T-helper 17 cell (primary cell): ENCODE measurements at places on chromosomes 13 and 19.

DNA sequence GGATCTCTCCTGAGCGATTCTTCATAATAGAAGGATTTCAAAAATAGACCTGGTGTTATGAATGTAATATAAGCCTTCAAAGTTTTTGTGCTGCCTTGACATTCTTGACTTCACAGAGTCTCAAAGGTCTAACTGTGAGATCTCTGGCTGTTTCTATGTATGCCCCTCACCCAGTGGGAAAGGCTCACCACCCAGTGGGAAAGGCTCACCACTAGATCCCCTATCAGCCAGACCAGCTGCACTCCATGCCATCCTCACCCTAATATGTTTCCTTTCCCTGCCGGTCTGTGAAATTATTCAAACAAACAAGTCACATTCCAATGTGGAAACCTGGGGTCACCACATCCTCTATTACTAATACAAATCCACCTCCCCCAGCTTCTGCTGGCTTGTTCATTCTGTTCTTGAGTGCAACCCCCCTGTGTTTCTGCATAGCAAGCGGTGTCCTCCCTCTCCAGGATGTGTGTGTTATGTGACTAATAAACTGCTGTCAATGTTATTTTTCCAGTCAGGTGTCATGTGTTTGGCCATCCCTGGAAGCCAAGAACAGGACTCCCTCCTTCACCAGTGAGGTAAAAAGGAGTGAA lies 13.8 kb upstream of the SLITRK1 start:
- peaks cover 4% of the 10 kb centered on the region for H3K27me3 ChIP-seq
- H3K4me1 ChIP-seq, result no peaks in the 10 kb centered on the region
- no peak overlapping the region for H3K4me3 ChIP-seq

- H3K36me3 ChIP-seq, result no peaks in the 10 kb centered on the region
- no peak for DNase-seq
- H3K27ac ChIP-seq, result no peak overlapping the region
- H3K4me3 ChIP-seq, result no peak overlapping the region
- H3K27me3 ChIP-seq, result peaks cover 42% of the 10 kb centered on the region
- no peaks in the 10 kb centered on the region for H3K4me1 ChIP-seq
Measured at GRCh38 chr13:97422118-97423054, 11.6 kb upstream of the RAP2A start.

DNA sequence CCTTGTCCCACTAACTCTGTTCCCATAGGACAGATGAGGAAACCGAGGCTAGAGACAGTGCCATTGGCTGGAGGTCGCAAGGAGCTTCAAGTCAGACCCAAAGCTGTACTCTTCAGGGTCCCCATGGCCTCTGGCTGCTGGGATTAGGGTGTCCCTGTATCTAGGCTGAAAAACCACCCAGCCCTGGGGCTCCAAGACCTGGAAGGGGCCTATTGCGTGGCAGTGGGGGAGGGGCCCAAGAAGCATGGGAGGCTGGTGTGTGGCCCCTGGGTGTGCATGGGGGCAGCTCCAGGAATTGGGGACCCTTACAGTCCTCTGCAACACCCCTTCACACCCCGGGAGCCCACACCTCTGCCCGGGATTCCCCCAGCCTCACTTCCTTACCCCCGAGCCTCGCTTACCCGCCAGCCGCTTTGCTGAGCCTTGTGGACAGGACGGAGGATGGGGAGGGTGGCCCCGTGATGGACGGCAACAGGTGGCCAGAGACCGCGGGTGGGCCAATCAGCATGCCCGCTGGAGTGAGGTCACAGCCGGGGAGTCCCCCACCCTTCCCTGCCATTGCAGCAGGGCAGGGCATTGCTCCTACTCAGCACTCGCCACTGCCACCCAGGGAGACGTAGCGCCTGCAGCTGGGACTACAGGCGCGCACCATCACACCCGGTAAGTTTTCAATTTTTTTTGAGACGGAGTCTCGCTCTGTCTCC lies at the start of gene JSRP1:
Gene JSRP1 (minus strand): TSS at position 436 of the 704 bp plus-strand sequence. CDS start 1,103 bp downstream, outside the sequence.
- DNase-seq, result no peak
- peaks cover 4% of the 10 kb centered on the region for H3K36me3 ChIP-seq
- H3K27ac ChIP-seq, result peak within 1 kb of the TSS; percentile 96
- H3K4me3 ChIP-seq, result no peak within 1 kb of the TSS
- peaks cover 6% of the 10 kb centered on the region for H3K4me1 ChIP-seq
- no peaks in the 10 kb centered on the region for H3K27me3 ChIP-seq

DNA sequence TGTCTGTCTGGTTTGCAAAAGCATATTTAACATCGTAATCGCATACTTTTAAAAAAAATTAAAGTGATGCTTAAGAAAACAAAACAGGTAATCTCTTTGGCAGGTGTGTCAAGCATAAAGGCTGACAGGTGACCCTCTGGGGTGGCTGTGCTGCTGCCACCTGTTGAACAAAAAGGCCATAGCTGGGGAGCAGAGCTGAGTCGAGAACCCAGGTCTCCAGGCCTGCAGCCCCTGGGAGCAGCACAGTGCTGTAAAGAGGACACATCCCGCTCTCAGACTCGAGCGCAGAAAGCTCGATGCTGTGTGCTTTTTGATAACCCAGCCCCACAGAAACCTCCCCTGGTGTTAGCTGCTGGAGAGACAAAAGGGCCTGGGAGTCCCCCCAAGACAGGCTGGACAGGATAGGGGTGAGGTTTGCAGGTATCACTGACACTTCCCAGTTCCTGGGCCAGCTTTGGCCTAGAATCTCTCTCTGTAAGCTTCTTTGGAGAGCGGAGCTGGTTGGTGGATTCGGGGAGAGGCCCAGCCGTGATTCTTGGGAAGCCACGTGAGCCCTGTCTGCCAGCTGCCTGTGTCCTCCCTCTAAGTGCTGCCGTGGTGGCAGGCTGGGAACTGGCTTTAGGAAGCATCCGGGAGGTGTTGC lies 66.9 kb downstream of the C13orf42 start:
- H3K27ac ChIP-seq, result no peak overlapping the region
- H3K27me3 ChIP-seq, result peaks cover 32% of the 10 kb centered on the region
- no peak overlapping the region for H3K4me3 ChIP-seq
- no peak for DNase-seq
- no peaks in the 10 kb centered on the region for H3K36me3 ChIP-seq
- no peaks in the 10 kb centered on the region for H3K4me1 ChIP-seq

GRCh38 chr13:114088234-114088633 lies 44.2 kb downstream of the RASA3 start:
- H3K4me3 ChIP-seq, result no peak overlapping the region
- H3K4me1 ChIP-seq, result no peaks in the 10 kb centered on the region
- no peaks in the 10 kb centered on the region for H3K36me3 ChIP-seq
- no peak for DNase-seq
- no peaks in the 10 kb centered on the region for H3K27me3 ChIP-seq

- DNase-seq, result no peak
- H3K4me1 ChIP-seq, result peaks cover 2% of the 10 kb centered on the region
- H3K27ac ChIP-seq, result no peak overlapping the region
- peaks cover 6% of the 10 kb centered on the region for H3K36me3 ChIP-seq
Measured at GRCh38 chr19:8142513-8142900, 6.9 kb downstream of the FBN3 start.

GRCh38 chr13:75938811-75939560 lies 302.9 kb downstream of the LMO7 start:
- H3K27me3 ChIP-seq, result no peaks in the 10 kb centered on the region
- DNase-seq, result no peak
- H3K4me3 ChIP-seq, result no peak overlapping the region

GRCh38 chr19:42096255-42096837 lies 20.4 kb downstream of the ZNF574 start:
- no peak overlapping the region for H3K27ac ChIP-seq
- H3K27me3 ChIP-seq, result no peaks in the 10 kb centered on the region
- no peak for DNase-seq
- H3K4me1 ChIP-seq, result peaks cover 4% of the 10 kb centered on the region

- H3K27ac ChIP-seq, result no peak overlapping the region
- DNase-seq, result no peak
- peaks cover 2% of the 10 kb centered on the region for H3K36me3 ChIP-seq
- peaks cover 72% of the 10 kb centered on the region for H3K27me3 ChIP-seq
Measured at GRCh38 chr19:51539821-51540366, 8.4 kb upstream of the SIGLEC6 start.

GRCh38 chr13:40876020-40876738 lies 86.8 kb downstream of the SLC25A15 start:
- H3K4me1 ChIP-seq, result no peaks in the 10 kb centered on the region
- H3K27ac ChIP-seq, result no peak overlapping the region
- DNase-seq, result no peak
- H3K36me3 ChIP-seq, result peaks cover 13% of the 10 kb centered on the region

DNA sequence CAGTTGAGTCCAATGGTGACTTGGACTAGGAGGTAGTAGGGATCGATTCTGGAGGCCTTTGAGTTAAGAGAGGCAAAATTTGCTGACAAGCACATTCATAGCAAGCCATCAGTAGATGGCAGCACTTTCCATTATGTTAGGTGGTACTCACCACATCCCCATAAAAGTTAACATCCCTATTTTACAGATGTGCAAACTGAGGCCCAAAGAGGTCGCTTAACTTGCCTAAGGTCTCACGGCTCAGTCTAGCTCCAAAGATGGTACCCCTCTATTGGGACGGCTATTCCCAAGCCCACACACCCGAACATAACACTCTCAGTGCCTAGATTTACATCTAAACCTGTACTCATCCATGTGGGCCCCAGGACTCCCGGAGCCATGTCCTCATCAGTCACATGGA lies 21.5 kb upstream of the FOSB start:
- no peak for DNase-seq
- peaks cover 5% of the 10 kb centered on the region for H3K36me3 ChIP-seq
- peak overlapping the region; percentile 97 for H3K27ac ChIP-seq
- no peaks in the 10 kb centered on the region for H3K27me3 ChIP-seq

GRCh38 chr19:6693056-6693471 lies 23.1 kb upstream of the TNFSF14 start:
- no peaks in the 10 kb centered on the region for H3K36me3 ChIP-seq
- H3K27ac ChIP-seq, result no peak overlapping the region
- no peak for DNase-seq
- H3K4me3 ChIP-seq, result no peak overlapping the region
- no peaks in the 10 kb centered on the region for H3K27me3 ChIP-seq
- H3K4me1 ChIP-seq, result peaks cover 9% of the 10 kb centered on the region
